ENCODE measurements at places on chromosomes 7 and 10.

GRCh38 chr7:87530126-87530525 is 54.6 kb upstream of the ABCB4 start:
- no peak for DNase-seq

- no peak for DNase-seq
Measured at GRCh38 chr10:114029655-114030054, 14.0 kb upstream of the ADRB1 start.

DNA sequence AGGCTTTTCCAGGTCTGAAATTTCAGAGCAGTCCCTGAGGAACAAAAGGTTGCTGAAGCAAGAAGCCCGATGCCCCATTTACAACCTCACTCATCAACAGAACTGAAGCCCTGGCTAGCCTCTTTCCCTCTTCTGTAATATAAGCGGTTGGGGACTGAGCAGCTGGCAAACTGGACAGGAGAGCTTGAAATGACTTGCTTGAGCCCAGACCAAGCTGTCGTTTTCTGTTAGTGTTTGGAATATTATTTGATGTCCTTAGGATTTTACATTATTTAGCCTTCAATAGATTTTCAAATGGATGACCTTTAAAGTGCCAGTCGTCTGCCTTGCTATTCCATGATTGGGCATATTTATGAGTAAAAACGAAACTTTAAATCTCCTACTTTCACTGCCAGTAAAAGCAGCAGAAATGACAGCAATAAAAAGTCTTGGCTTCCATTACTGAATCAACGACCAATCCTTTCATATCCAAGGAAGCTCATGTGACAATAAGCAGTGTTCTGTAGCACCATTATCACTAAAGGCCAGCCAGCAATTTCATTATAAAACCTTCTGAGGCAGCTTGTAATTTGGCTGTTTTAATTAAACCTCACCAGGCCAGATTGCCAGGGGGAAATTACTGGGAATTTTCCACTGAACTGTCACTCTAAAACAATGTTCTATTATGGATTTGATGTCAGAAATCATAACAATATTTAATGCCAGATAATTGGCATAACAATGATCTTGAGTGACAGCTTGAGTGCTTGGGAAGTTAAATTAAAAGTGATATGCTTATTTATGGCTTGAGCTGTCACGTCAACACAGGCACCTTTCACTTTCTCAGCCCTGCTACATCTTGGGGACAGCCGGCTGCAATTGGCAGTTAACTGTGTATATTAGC is 85.9 kb downstream of the LSMEM1 start:
- DNase-seq, result no peak

- peak; percentile 98 for DNase-seq
Measured at GRCh38 chr7:63900394-63901203, 98.0 kb upstream of the ZNF722 start.

DNA sequence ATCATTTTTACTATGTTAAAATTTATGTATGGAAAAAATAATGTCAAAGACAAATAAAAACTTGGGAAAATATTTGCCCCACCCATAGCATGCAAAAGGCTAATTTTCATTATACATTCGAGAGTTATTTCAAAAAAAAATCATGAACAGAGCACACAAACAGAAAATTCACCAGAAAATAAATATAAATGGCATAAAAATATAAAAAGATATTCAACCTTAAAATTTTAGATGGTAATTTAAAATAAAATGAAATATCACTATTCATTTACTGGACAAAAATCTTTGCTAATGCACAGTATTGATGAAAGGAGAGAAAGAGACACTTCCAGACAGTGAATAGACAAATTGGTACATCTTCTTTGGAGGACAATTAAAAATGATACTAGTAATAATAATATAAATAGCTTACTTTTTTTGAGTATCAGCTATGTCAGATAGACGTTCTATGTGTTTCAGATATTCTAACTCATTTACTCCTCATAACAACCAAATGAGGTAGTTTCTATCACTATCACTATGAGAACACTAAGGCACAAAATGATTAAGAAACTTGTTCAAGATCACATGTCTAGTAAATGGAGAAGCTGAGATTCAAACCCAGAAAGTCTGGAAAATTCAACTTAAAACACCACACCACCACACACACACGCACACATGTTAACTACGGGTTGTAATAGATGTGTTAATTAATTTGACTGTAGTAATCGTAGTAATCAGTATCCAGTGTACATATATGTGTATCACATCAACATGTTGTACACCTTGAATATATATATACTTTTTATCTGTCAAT is 63.0 kb downstream of the CCDC71L start:
- no peak for DNase-seq

DNA sequence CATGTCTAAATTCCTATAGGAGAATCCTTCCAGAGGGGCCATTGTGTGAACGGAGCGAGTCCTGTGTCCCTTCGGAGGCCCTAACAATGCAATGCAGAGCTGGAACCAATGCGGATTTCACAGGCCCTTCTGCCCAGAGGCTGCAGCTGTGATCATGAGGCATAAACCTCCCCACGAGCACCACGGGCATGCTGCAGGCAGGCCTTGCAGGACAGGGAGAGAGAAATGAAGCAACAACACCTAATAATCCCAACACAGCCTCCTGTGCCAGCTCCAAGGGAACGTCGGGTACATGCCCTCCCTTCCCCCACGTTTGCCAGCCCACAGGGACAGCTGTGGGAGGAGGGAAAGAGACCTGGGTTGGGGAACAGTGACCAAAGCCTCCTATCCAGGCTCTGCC is 74.4 kb downstream of the TNS3 start:
- DNase-seq, result peak; percentile 67

GRCh38 chr10:47294501-47294900 is 5.5 kb upstream of the GDF10 start:
- DNase-seq, result peak; percentile 42

GRCh38 chr10:68784476-68784875 is 42.9 kb upstream of the STOX1 start:
- no peak for DNase-seq

DNA sequence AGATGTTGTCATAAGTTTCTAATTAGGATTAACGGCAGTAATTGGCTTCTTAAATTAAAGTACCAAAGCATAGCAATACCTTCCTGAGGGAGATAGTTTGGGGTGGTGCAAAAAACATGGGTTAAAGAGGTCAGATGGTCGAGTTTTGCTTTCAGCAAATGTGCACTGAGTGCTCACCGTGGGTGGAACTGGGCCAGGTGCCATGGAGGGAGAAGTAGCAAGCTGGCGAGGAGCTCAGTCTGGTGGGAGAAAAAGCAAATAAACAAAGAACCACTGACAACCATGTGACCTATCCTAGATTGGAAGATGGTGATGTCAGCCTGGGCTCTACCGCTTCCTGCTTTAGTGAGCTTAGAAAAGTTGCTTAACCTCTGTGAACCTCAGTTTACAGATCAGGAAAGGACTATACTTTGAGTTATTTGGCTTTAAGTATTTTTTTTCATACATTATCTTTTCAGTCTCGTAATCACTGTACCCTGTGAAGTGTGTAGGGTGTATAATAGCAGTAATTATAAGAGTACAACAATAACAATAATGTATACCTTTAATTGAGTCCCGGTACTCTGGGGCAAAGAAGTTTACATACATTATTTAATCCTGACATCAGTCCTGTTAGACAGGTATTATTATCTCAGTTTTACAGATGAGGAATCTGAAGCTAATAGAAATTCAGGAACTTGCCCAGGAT is 69.0 kb upstream of the PDCD4 start:
- DNase-seq, result no peak

DNA sequence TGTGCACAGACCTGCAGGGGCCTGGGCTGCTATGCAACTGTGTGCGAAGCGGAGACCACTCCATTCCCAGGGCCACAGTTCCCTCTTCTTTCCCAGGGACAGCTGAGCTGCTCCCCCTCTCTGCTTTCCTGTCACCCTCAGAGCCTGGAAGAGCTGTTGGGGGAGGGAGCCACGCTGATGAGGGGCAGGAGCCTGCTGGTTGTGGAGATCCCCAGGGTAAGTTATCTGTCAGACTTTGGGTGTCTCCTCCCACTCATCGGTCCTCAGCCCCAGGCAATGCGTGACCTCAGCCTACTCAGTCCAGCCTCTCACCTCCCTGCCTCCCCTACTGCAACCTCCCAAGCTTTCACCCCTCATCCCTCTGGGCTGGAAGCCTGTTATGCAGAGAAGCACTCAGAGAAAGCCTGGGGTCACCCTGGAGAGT is 53.5 kb downstream of the ZNF467 start:
- DNase-seq, result peak; percentile 60

- no peak for DNase-seq
Measured at GRCh38 chr7:28181416-28181815, 821 bp upstream of the JAZF1 start.

GRCh38 chr7:134514663-134515062 is 12.7 kb upstream of the AKR1B10 start:
- DNase-seq, result no peak

GRCh38 chr7:129502708-129503685 is 666 bp downstream of the SMKR1 start:
- DNase-seq, result no peak

DNA sequence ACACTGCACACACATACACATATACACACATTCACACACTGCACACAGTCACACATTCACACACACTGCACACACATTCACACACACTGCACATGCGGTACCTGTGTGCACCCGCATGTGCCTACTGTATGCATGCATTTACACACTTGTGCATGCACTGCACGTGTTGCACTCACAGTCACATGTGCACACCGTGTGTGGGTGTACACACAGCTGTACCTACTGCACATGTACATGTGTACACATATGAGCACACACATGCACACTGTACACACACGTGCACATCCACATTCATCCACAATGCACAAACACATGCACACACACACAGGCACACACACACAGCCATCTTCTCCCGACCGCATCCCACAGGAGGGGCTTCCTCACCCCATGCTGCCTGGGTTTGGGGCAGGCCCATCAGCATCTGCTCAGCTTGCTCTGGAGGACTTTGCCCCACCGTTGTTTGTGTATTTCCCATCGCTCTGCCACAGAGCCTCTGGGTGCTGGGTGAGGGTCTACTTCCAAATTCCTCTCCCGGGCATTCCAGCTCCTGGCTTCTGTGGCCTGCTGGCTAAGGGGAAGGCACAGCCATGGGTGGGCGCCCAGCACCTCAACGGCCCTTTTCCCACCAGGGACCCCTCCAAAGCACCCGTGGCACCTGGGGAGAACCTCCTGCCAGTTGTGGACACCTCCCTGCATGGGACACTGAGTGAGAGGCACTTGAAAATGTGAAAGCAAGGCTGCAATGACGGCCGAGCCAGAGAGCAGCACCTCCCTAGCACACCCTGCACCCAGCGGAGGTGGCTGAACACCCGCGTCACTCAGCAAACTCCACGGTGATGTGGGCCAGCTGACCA is 324.3 kb downstream of the PTPRN2 start:
- DNase-seq, result peak; percentile 70

- no peak for DNase-seq
Measured at GRCh38 chr7:125934539-125934938, 1004.9 kb upstream of the POT1 start.

GRCh38 chr10:112898540-112899390 is 51.3 kb upstream of the TCF7L2 start:
- no peak for DNase-seq

GRCh38 chr10:37434091-37434490 is 308.7 kb downstream of the ANKRD30A start:
- DNase-seq, result no peak

- DNase-seq, result no peak
Measured at GRCh38 chr10:43417950-43418768, 9.2 kb upstream of the HNRNPF start.

DNA sequence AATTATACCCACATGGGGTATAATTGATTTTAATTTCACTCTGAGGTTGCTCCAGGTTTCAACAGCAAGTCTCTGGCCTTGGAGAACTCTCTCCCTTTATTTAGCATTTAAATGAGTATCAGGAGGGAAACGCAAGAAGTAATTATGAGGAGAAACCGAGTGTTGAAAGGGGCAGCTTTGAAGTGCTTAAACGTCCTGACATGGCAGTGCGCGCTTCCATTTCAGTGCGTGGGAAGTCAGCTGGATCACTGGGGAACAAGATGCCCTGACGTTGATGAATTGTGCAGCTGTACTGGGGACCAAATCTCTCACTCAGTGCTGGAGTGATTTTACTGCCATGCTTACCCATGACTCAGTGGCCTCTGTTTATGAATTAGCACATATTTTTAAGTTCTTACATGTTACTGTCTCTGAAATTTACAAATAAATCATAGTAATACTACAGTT is 106.0 kb upstream of the PRR15 start:
- no peak for DNase-seq

DNA sequence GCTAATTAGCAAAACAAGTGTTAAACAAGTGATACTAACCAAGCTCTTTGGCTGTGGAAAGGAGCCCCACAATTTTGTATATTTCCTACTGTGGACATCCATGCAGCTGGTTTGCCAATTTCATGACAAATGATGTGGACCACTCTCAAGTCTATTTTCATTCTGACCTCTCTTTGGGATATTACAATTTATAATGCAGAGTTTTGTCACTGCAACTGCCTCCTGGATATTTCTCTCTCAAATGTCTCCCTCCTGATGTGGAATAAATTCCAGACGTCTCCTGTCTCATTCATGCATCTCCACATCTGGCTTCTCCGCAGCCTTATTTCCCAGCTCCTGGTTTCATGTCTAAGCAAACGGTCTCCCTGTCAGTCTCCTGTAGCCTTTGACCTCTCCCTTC is 80.6 kb upstream of the RHEB start:
- no peak for DNase-seq

GRCh38 chr7:155879592-155879991 is 67.3 kb upstream of the SHH start:
- no peak for DNase-seq

DNA sequence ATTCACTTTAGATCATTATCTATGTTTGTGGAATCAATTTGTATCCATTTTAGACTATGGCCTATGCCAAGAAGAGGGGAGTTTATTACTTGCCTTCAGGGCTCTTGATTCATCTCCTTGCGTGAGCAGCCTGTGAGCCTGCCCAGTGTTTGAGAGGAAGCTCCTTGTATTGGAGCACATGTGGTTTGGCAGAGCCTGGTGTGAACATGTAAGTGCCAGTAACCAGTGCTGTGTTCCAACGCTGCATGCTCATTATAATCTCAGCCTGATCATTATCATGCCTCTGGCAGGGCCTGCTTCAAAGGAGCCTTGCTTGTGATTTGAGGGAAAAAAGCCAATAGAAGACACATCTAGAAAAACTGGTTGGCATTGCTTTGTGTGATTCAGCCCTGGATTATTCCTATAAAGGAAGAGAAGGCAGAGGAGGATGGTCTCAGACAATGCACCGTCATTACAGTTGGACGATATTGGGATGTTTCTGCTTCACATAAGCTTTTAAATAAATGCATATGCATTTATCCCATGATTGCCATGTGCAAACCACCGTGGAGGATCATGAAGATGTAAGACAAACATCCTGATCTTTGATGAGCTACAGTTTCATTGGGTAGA is 203.4 kb upstream of the AHR start:
- peak; percentile 81 for DNase-seq

Measured in posterior vena cava (tissue), 2 donors.